ENCODE measurements at places on chromosomes 7 and 10. TPM values are rescaled to one million over a fixed set of nuclear protein-coding genes. Genes with fewer than 3 reads are reported as not detected.

- no peak for DNase-seq
- H3K4me3 ChIP-seq: peak overlapping the region; percentile 98
- H3K4me1 ChIP-seq: peaks cover 42% of the 10 kb centered on the region
- H3K27me3 ChIP-seq: no peaks in the 10 kb centered on the region
- H3K27ac ChIP-seq: peak overlapping the region; percentile 94
Measured at GRCh38 chr7:35035511-35035961, 1.7 kb downstream of the DPY19L1 start.

GRCh38 chr7:39005036-39005435 lies 27.3 kb downstream of the POU6F2 start:
- no peak overlapping the region for H3K4me3 ChIP-seq
- H3K27ac ChIP-seq: no peak overlapping the region
- no peak for DNase-seq
- H3K4me1 ChIP-seq: no peaks in the 10 kb centered on the region

- H3K4me3 ChIP-seq: no peak overlapping the region
- no peak overlapping the region for H3K27ac ChIP-seq
- H3K4me1 ChIP-seq: peaks cover 22% of the 10 kb centered on the region
- DNase-seq: no peak
- H3K36me3 ChIP-seq: no peaks in the 10 kb centered on the region
Measured at GRCh38 chr7:54874804-54875203, 115.8 kb upstream of the SEC61G start.

GRCh38 chr7:2261611-2262010 lies 19.6 kb downstream of the NUDT1 start:
- H3K36me3 ChIP-seq: peaks cover 19% of the 10 kb centered on the region
- H3K27me3 ChIP-seq: no peaks in the 10 kb centered on the region
- H3K4me3 ChIP-seq: no peak overlapping the region

GRCh38 chr7:54697659-54698186 lies 61.3 kb downstream of the SEC61G start:
- no peak overlapping the region for H3K4me3 ChIP-seq
- H3K27me3 ChIP-seq: peaks cover 10% of the 10 kb centered on the region
- no peak overlapping the region for H3K27ac ChIP-seq
- H3K36me3 ChIP-seq: no peaks in the 10 kb centered on the region

DNA sequence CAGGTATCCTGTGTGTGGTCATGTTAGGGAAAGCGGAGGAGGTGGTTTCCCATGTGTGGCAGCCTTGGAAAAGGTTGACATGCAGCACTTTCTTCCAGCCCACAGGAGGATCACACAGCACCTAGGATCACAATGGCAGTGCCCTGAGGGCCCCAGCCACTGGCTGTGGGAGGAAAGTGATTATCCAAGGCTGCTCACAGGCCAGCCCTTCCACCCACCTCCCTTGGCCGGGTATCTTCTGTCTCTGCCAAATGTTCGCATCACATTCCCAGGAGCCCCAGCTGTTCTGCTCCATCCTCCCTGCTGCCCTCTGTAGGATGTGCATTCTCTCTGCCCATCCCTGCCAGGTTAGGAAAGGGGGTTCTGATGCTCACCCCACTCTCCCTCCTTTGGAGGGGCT lies 2.5 kb upstream of the MLXIPL start:
- peaks cover 10% of the 10 kb centered on the region for H3K4me1 ChIP-seq
- H3K27ac ChIP-seq: no peak overlapping the region
- DNase-seq: no peak
- no peaks in the 10 kb centered on the region for H3K36me3 ChIP-seq
- H3K27me3 ChIP-seq: peaks cover 47% of the 10 kb centered on the region

DNA sequence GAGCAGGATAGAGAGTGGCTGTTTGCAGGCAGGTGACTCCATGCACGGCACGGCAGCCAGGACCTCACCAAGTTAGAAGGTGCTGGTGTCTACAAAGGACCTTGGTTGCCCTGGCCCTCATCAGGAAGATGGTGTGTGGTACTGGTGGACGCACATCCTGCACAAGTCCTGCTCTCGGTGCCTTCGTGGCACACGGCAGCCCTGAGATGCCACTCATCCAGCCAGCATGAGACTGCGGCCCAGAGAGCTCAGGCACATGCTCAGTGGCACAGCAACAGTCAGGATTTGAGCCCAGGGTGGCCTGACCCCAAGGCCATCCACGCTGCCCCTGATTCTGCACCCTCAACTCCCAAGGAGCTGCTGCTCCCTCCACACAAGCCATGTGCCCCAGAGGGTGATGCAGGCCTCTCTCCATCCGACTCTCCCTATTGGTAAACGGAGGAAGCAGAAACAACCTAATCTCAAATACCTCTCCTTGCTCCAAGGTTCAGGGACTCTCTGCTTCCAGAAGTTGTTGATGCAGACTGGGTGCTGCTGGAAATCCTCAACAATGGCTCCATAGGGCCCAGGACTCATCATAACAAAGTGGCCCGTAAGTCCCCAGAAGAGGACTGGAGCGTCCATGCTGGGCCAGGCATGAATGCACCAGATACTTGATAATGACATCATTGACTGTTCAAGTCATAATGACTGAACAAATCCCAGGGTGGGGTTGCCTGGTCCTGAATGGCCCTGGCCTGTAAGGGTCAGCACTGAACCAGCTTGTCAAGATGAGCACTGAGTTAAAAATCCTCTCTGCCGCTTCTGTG lies 93.6 kb downstream of the ARHGAP22 start:
- H3K36me3 ChIP-seq: no peaks in the 10 kb centered on the region
- H3K27ac ChIP-seq: no peak overlapping the region
- H3K27me3 ChIP-seq: no peaks in the 10 kb centered on the region
- peak; percentile 68 for DNase-seq
- H3K4me1 ChIP-seq: peaks cover 17% of the 10 kb centered on the region

DNA sequence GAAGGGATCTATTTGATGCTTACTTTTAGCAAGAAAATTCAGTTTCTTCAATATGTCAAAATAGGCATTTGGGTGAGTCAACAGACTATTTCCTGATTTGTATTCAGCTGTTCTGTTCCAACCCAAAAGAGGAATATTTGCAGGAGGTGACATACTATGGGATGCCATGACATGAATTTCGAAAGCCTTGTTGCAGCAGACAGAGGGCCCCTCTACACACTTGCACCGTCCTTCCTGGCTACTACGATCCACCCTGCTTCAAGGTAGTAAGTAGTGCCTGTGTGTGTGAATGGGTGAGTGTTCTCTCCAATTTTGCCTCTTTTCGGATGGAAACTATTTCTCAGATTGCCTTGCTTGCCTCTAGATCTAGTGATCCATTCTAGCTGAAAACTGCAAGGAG lies 413.0 kb upstream of the ADARB2 start:
- no peaks in the 10 kb centered on the region for H3K36me3 ChIP-seq
- H3K27ac ChIP-seq: no peak overlapping the region
- no peaks in the 10 kb centered on the region for H3K27me3 ChIP-seq

DNA sequence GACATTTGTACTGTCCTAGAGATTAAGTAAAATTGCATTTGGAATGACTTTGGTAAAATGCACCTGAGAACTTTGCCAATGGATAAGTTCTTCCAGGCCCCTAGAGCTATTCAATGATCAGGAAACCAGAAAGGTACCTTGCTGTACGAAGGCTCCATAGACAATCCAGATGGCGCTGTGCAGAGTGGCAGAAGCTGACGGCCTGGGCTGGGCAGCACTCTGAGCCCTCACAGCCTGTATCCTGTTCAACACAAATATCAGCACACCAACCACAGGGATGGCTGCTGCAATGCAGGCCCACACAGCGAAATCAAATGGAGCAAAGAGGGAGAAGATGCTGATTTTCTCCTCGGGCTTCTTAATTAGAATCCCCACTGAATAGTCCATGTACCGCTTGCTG lies 642.4 kb downstream of the GRID1 start:
- H3K36me3 ChIP-seq: no peaks in the 10 kb centered on the region
- H3K4me1 ChIP-seq: no peaks in the 10 kb centered on the region
- DNase-seq: no peak
- H3K27ac ChIP-seq: no peak overlapping the region
- no peaks in the 10 kb centered on the region for H3K27me3 ChIP-seq

- H3K27me3 ChIP-seq: peaks cover 43% of the 10 kb centered on the region
- H3K4me3 ChIP-seq: no peak overlapping the region
- no peak for DNase-seq
- no peaks in the 10 kb centered on the region for H3K36me3 ChIP-seq
- no peak overlapping the region for H3K27ac ChIP-seq
- no peaks in the 10 kb centered on the region for H3K4me1 ChIP-seq
Measured at GRCh38 chr10:43297534-43297933, 30.7 kb upstream of the RASGEF1A start.

DNA sequence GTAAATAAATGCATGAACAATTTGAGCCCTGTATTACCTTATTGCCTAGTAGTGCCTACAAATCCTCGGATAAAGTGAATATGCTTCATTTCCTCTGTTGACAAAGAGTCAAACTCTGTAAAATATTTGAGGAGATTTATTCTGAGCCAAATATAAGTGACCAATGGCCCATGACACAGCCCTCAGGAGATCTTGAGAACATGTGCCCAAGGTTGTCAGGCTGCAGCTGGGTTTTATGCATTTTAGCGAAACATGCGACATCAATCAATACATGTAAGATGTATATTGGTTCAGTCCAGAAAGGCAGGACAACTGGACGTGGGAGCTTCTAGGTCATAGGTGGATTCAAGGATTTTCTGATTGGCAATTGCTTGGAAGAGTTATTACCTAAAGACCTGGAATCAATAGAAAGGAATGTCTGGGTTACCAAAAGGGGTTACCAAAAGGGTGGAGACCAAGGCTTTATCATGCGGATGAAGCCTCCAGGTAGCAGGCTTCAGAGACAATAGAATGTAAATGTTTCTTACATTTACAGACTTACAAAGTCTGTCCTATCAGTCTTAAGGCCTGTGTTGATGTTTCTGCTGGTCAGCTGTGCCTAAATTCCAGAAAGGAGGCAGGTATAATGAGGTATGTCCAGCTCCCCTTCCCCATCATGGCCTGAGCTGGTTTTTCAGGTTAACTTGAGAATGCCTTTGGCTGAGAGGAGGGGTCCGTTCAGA lies 220.1 kb upstream of the FZD1 start:
- no peak overlapping the region for H3K4me3 ChIP-seq
- peaks cover 57% of the 10 kb centered on the region for H3K4me1 ChIP-seq
- peaks cover 10% of the 10 kb centered on the region for H3K36me3 ChIP-seq
- DNase-seq: no peak

DNA sequence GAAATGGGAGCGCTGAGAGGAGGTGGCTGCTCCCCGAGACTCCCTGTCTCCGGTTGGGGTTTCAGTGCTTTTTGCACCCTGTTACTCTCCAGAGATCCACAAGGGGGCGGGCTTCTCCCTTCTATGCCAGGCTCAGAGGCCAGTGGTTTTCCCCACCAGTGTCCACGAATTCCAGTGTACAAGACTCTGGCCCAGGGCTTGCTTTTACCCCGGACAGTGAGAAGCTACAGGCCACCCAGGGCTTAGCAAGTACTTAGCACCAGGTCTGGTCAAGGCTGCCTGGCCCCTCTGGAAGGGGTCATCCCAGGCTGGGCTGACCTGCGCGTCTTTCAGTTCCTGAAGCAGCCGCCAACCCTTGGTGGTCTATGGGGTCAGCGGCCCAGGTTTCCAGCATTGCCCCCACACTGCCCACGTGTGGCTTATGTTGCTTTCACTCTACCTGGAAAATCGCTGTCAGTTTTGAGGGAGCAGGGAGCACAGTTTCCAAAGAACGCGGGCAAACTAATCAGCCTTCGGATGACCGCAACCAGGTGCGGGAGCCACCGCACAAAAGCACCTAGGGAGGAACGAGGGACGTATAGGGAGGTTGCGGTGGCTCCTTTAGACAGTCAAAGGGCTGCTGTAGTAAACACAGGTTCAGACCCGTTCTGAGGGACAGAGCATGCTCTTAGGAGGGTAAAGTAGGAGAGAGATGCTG lies 6.8 kb downstream of the CYP26A1 start:
- peaks cover 21% of the 10 kb centered on the region for H3K4me1 ChIP-seq
- DNase-seq: peak; percentile 87
- H3K4me3 ChIP-seq: peak overlapping the region; percentile 36
- H3K27me3 ChIP-seq: peaks cover 12% of the 10 kb centered on the region
- peak overlapping the region; percentile 8 for H3K27ac ChIP-seq

GRCh38 chr10:47053081-47053798 lies 142.0 kb downstream of the PTPN20 start:
- H3K27me3 ChIP-seq: peaks cover 5% of the 10 kb centered on the region
- no peak overlapping the region for H3K4me3 ChIP-seq
- H3K4me1 ChIP-seq: no peaks in the 10 kb centered on the region
- H3K36me3 ChIP-seq: no peaks in the 10 kb centered on the region
- H3K27ac ChIP-seq: no peak overlapping the region

DNA sequence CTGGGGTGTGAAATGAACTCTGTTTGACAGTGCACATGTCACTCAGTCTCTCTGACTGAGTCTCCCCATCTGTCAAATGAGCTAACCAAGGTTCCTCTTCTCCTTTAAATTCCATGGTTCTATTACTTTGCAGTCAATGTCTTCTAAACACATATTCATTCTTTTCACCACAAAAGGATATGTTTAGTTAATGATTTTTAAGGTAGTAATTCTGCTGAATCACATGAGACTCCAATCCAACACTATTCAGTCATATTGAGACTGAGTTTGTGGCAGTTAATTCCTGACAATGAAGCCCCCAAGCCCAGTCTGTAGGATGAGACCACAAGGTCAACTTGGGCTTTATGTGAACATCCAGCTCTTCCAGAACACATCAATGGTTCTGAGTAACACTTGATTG lies 85.3 kb downstream of the CALN1 start:
- H3K4me1 ChIP-seq: no peaks in the 10 kb centered on the region
- no peak overlapping the region for H3K27ac ChIP-seq
- H3K36me3 ChIP-seq: no peaks in the 10 kb centered on the region
- H3K27me3 ChIP-seq: no peaks in the 10 kb centered on the region
- H3K4me3 ChIP-seq: no peak overlapping the region

DNA sequence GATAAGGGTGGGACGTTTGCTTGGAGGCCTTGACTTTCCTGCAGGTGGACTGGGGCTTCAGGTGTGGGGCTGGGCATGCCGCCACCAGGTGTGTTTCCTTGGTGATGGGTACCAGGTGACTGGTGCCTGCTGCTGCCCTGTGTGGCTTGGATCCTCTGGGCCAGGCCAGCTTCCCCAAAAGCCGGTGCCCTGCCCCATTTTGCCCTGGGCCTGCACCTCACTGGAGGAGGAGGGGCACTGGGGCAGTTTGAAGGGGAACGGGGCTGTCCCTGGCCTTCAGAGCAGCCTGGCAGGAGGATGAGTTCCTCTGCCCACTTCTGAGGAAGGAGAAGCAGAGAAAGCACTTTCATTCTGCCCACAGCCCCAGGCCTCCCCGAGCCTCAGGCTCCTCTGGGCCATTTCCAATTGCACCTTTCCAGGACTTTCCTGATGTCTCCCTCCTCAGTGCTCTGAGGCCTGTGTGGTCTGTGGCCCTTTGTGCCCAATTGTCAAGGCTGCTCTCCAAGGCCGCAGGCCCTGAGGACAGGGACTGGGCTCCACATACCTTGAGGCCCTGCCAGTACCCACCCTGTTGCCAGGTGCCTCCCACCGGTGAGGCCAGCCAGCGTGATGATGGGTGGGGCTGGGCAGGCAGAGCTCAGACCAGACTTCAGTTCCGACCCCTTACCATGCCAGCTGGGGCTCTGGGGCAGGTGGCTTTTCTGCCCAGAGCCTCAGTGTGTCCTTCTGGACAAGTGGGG lies 25.3 kb upstream of the SMARCD3 start:
- no peak for DNase-seq
- no peaks in the 10 kb centered on the region for H3K27me3 ChIP-seq
- no peak overlapping the region for H3K4me3 ChIP-seq
- no peak overlapping the region for H3K27ac ChIP-seq
- peaks cover 11% of the 10 kb centered on the region for H3K4me1 ChIP-seq
- peaks cover 2% of the 10 kb centered on the region for H3K36me3 ChIP-seq

ZNF789 gene
- total RNA-seq: 8.4 TPM

SEMA3E gene
- total RNA-seq: 1.6 TPM

MSMB gene
- not detected for total RNA-seq

SMKR1 gene
- total RNA-seq: not detected

KAT6B gene
- total RNA-seq: 28.2 TPM

THNSL1 gene
- total RNA-seq: 4.4 TPM

SPDYE5 gene
- not detected for total RNA-seq

ZNF518A gene
- 14.9 TPM for total RNA-seq
